ENCODE measurements at places on chromosomes 2 and 18.
A peak's percentile ranks its signal among the peaks of the same experiment; 100 is the strongest.

DNA sequence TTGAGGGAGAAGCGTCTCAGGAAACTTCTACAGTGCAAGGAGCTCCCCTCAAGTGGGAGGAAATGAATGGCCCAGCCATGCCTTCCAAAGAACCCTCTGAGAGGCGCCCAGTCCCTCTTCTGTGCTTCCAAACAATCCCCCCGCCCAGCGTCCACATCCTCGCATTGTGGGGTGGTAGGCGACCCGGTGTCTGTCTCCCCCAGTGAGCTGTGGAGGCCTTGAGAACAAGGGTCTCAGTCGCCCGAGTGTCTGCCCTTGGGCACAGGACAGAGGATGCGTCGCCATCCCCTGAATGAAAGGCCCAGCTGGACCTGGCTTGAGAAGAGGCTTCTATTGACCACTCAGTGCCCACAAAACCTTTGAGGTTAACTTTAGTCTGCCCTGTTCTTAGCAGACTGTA, 29.7 kb downstream of the INPP5D start:
- no peak for DNase-seq

DNA sequence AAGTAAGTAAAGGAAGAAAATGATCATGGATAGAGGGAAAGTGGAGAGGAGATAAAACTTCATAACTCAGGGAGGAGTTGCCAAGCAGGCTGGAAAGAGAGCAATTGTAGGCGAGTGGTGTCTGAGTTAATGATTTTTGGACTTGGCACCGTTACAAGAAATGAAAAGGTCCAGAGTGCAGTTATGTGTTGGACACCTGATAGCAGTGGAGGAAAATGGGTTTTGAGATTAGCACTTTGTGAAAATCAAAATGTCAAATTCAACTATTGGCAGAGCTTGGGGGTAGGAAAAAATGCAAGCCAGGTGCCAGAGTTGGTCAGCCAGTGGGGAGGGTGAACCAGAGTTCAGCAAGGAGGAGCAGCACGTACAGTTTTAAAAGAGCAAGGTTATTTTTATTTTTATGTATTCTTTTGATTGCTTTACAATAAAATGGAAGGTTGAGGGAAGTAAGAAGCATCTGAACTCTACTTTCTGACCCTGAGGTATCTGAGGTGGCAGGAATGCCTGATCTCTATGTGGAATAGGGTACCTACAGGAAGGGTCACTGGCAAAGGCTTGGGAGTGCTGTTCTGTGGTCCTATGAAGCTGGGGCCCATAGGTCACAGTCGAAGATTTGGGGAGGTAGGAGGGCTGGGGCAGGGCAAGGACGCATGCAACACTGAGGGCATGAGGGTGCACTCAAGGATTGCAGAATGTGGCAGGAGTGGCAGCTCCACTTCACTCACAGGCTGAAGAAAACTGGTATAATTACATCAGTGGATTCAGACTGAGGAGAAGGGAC, 127.5 kb downstream of the CD8B2 start:
- DNase-seq, result no peak

DNA sequence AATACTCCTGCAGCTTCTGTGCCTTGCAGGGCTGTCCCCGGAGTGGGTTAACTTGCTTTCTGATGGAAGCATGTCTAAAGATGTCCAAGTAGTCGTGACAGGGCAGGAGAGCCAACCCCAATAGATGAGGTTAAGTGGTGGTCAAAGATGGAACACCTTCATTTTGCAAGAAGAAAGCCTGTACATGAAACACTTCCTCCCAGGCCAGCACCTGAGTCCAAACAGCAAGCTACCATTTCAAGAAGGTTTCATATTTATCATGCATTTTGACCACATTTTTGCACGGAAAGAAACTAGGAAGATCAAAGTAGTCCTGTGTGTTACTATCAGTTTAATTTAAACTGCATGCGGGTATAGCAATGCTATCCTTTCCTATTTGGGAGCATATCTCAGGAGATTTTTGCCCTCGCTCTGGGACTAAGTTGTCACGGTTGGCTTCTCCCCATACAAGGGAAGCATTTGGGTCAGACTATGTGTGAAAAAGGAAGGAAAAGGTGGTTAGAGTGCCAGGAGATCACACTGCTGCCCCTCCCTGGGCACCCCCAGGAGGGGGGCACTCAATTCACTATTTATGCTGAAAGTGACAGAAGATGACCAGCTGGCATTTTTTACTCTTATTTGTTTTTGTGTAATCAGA, 187.6 kb downstream of the ZNF521 start:
- no peak for DNase-seq

DNA sequence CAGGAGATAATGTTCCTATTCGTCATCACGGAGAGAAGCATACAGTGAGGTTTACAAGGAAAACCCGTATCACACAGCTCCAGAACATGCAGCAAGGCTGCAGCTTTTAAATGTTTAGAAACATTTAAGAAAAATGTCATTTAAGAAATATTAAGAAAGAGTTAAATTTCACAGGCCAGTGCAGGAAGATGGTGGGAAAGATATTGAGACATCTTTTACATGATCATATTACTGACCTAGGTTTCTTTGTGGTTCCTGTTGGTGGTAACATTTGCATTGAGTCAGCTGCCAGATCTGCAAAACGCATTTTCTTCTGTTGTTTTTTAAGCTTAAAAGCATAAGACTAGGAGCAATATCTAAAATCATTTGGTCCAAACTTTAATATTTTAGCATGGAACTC, 44.9 kb downstream of the CPO start:
- DNase-seq, result peak; percentile 13

DNA sequence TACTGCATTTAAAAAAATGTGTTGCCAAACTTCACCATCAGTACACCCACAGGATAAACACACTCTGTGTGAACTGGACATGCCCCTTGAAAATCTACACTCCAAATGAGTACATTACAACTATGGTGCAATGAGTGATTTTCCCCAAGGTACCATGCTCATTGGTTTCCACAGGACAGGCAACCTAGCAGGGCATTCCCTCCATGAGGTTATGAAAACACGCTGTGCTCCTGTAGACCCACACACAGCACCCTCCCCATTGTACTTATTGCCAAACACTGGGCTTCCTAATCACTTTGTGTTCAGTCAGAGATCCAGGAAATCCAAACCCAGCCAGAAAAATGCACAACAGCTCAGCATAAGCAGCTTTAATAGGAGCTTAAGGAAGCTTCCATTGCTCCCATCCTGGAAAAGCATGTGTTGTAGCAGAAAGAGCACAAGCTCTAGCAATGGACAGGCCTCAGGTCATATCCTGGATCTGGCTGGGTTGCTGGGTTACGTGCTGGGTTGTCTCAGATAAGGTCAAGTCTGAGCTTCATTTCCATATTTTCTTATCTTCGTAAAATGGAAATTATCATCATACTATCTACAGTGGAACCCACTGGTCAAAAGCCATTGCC, 20.8 kb upstream of the ATIC start:
- no peak for DNase-seq

DNA sequence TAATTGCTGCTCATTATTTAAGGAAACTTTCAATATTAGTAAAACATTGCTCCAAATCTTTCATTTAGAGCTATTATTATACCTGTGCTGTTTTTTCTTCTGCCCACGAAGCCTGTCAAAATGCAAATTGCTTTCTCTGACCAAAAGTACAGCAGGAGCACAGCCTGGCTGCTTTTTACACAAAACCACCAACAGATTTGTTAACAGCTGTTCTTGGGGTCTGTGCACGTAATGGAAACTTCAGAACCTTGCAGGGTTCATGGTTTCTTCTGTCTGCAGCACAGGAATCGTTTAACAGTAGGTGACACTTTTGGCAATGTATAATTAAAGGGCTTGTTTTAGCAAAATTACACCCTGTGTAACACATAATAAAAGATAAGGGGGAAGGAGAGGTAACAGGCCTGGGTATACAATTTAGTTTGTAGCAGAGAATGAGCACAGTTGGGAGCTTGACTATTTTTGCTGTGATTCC, 447.3 kb downstream of the KCNJ3 start:
- DNase-seq, result peak; percentile 78

- peak; percentile 87 for DNase-seq
These were observed at the start of gene STRN for GRCh38 chr2:36966370-36967235. TSS of gene STRN (minus strand) at chr2:36966536. CDS start at chr2:36966463, 73 bp downstream.

DNA sequence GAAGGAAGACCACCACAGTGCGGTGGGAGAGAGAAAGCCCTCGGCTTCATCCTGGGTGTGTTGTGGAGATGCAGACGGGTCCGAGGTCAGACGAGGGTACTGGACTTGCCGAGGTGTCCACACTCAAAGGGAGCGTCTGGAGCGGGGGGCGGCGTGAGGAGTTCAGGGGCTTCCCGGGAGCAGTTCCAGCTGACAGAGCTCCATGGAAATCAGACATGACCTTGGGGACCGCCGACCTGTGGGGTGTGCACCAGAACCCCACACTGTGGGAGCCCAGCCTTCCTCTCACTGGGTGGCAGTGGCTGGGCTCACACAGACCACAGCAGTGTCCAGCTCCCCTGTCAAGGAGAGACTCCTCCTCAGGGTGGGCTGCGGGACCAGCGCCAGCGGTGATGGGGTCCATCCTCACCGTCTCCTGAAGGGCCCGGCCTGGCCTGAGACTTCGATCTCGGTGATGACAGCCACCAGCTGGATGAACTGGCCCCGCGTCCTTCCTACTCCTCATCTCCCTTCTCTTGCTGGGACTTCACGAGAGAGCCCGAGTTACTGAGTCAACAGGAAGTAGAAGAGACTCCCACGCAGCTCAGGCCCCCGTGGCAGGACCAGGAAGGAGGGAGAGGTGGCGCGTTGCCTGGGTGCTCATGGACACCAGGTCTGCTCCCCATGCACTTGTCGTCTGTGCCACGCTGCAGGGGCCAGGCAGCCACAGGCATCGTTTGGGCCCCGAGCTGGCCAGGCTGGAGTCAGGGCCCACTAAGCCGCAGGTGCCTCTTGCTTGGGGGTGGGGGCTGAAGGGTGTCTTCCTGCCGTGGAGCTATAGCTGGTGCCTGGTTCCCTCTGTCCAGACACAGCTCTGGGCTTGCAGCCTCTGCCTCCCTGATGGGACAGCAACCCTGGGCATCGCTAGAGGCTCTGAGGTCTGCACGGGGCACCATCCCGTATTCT, 101.9 kb upstream of the CTDP1 start:
- DNase-seq, result no peak

DNA sequence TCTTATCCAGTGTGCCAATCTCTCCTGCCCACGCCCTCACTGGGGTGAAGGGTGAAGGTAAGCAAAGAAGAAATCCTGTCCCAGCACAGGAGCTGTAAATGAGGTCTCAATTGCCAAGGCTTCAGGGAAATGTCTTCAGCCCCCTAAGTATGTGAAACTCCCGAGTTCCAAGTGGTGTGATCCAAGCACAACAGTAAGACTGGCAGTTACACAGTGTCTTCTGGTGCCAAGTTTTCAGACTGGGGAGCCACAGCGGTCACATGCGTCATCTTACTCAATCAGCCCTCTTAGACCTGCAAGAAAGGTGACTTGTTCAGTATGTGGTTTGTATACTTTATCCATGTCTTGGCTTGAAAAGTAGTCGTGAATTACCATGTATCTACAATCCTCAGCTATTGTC, 55.0 kb upstream of the SPRED2 start:
- no peak for DNase-seq

DNA sequence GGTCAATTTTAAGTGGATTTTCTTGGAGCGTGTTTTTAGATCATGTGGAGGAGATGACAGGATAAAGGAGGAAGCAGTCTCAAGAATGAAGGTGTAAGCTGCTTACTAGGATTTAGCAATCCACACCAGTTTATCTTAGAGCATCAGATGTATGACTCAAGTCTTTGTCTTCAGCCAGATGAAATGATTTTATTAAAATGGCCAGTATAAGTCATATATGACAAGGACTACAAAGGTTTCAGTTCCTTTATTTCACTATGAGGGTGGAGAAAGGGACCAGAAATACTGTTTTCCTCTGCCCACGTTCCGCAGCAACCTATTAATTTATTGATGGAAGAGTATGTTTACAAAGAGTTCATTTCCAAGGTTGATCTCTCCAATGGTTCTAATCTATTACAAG, 970.5 kb upstream of the SLC39A10 start:
- DNase-seq, result no peak

- DNase-seq, result no peak
These were observed 406.3 kb upstream of the TRIB2 start for GRCh38 chr2:12310399-12310798.

- no peak for DNase-seq
These were observed 125.3 kb upstream of the CTDP1 start for GRCh38 chr18:79554321-79554720.

- no peak for DNase-seq
These were observed 50.7 kb downstream of the TRAPPC12 start for GRCh38 chr2:3430172-3430571.

DNA sequence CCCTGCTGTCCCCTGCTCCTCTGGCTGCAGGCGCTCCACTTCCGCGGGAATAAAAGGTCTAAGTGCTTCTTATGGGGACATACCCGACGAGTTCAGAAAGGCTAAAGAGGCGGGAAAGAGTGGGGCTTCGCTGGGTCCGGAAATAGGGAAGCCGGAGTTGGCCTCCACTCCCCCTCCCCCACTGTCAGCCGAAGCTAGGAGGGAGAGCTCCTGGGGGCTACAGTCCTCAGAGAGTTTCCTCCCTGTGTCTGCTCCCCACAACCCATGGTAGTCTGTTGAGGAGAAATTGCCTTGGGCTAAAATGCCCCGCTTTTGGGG, 7.2 kb downstream of the GAD1 start:
- DNase-seq, result no peak

- DNase-seq, result no peak
These were observed 1.9 kb upstream of the CD226 start for GRCh38 chr18:69949538-69949936.

- no peak for DNase-seq
These were observed 11.6 kb downstream of the CD28 start for GRCh38 chr2:203718087-203718486.
